ENCODE measurements at places on chromosomes 16 and 17. TPM values are rescaled to one million over a fixed set of nuclear protein-coding genes. Genes with fewer than 3 reads are reported as not detected.
A peak's percentile ranks its signal among the peaks of the same experiment; 100 is the strongest.

- peak; percentile 37 for DNase-seq
Measured at GRCh38 chr17:47967607-47968252, 3.2 kb upstream of the CDK5RAP3 start.

DNA sequence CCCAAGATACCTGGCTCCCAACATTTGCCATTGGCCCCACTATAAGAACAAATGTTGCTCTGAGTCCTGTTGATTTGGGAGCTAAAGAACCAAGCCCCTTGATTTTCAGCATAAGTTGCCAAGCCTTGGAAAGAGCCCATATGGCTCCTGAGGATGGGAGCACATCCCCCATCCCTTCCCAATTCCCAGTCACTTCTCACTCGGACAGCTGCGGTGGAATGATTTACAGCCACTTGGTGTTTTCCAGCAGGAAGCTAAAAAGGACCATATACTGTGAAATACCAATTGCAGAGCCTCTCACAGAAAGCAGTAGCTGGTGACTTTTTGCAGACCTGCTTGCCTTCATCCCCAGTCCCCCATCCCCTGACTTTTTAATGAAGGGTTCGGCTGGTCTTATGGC is 524.6 kb downstream of the GRIN2A start:
- no peak for DNase-seq

Gene STH
- not detected for total RNA-seq

Gene ARHGAP44
- 9.9 TPM for total RNA-seq
